ENCODE measurements at places on chromosomes 2 and 18. TPM values are rescaled to one million over a fixed set of nuclear protein-coding genes. Genes with fewer than 3 reads are reported as not detected.

- no peak for DNase-seq
These were observed 2.1 kb upstream of the RFTN2 start for GRCh38 chr2:197677483-197677882.

DNA sequence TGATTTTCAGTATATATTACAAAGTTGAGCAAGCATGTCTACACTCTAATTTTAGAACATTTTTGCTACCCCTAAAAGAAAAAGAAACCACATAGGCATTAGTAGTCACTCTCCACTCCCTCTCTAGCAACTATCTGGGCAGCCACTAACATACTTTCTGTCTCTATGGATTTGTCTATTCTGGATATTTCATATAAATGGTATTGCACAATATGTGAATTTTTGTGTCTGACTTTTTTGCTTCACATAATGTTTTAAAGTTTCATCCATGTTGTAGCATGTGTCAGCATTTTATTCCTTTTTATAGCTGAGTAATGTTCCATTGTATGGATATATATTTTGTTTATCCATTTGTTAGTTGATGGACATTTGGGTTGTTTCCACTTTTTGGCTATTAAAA lies 232.5 kb upstream of the CTAGE1 start:
- DNase-seq = no peak

DNA sequence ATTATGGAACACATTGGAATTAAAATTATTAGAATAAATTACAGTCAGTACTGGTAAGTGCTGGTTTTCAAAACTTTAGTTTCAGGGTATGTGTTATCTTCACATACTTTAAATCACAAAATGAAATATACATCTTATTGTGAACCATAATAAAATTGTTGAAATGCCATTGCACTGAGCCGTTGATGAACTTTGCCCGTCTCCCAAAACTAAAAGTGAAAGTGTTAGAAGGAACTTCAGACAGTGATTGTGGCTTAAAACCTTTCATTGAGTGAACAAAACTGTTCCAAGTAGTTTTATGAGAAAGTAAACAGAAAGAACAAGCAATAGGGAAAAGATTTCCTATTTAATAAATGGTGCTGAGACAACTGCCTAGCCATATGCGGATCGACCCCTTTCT lies 811.6 kb downstream of the PLCL1 start:
- DNase-seq = no peak

DNA sequence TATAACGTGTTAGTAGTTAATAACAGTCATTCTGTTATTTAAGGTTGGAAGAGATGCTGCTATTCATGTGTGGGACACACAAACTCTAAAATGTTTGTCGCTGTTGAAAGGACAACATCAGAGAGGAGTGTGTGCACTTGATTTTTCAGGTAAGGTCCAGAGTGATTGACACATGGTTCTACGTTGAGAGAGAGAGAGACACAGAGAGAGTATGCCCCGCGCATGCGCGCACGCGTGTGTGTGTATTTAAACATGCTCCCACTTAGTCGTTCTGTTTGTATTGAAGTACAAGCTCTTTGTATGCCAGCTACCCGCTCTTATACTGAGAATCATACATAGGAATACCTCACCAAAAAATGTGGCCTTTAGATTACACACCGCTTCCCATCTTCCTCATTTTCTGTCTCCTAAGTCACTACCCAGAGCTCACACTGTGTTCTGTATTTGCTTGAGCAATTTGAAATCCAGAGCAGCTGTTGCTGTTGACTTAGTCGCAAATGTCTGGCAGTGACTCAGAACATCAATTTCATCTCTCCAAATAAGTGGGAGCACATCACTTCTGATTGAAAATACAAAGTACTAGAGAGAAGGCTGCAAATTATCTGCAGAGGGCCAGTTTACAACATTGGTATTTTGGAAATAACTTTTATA lies 148.1 kb downstream of the EML6 start:
- no peak for DNase-seq

GRCh38 chr2:64865073-64865830 lies 123.9 kb upstream of the SLC1A4 start:
- peak; percentile 57 for DNase-seq

GRCh38 chr18:57211776-57212175 lies 64.9 kb downstream of the BOD1L2 start:
- DNase-seq = no peak

- DNase-seq = no peak
These were observed 30.5 kb downstream of the ZNF516 start for GRCh38 chr18:76464281-76465259.

- peak; percentile 26 for DNase-seq
These were observed 3.7 kb upstream of the MFSD6 start for GRCh38 chr2:190404487-190404886.

The TUBB8B gene
- total RNA-seq = not detected

The ANAPC1 gene
- total RNA-seq = 58.4 TPM

The RASGRP3 gene
- 5.7 TPM for total RNA-seq

The PLCD4 gene
- 0.27 TPM for total RNA-seq

The IL1RN gene
- total RNA-seq = 0.54 TPM
